Bronchial epithelial cell (primary cell): ENCODE measurements at places on chromosomes 6 and 20. TPM values are rescaled to one million over a fixed set of nuclear protein-coding genes. Genes with fewer than 3 reads are reported as not detected.

- DNase-seq = peak; percentile 20
Observed at GRCh38 chr20:2133318-2134183, 31.9 kb downstream of the STK35 start.

GRCh38 chr6:88290411-88290810 lies 124.3 kb upstream of the CNR1 start:
- DNase-seq = no peak

DNA sequence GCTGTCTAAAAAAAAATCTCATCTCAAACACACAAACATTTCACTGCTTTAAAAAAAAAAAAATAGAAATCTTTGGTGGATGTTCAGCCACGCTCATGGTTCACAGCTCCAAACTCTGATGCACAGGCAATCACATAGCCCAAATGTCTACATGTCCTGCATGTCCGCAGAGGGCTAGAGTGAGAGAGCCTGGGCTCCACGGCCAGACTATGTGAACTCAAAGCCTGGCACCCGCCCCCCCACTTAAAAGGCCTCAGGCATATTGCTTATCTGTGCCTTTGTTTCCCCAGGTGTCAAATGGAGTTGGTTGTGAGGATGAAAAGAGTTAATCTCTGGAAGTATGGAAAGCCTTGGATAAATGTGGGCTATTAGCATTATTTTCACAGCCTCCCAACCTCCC lies 10.5 kb upstream of the PTGIS start:
- no peak for DNase-seq

- no peak for DNase-seq
Observed at GRCh38 chr6:41072836-41073202, at the start of gene NFYA. Gene NFYA (plus strand): TSS chr6:41072974. CDS start chr6:41079090, 6,116 bp downstream.

Gene SLC35F1
- not detected in 2 replicates for total RNA-seq

GRCh38 chr20:62202676-62203377 lies 17.3 kb downstream of the HRH3 start:
- no peak for DNase-seq
